ENCODE measurements at places on chromosomes 12 and 14.

- no peak for DNase-seq
Measured at GRCh38 chr14:76876076-76876475, 49.9 kb downstream of the LRRC74A start.

- DNase-seq, result no peak
Measured at GRCh38 chr14:104724981-104725771, 1.1 kb downstream of the ADSS1 start.

GRCh38 chr12:126667339-126667738, 1599.6 kb upstream of the TMEM132C start:
- no peak for DNase-seq

GRCh38 chr12:1077036-1077803, 86.2 kb downstream of the ERC1 start:
- DNase-seq, result no peak

- DNase-seq, result no peak
Measured at GRCh38 chr14:51432302-51432948, 192.4 kb downstream of the TMX1 start.

DNA sequence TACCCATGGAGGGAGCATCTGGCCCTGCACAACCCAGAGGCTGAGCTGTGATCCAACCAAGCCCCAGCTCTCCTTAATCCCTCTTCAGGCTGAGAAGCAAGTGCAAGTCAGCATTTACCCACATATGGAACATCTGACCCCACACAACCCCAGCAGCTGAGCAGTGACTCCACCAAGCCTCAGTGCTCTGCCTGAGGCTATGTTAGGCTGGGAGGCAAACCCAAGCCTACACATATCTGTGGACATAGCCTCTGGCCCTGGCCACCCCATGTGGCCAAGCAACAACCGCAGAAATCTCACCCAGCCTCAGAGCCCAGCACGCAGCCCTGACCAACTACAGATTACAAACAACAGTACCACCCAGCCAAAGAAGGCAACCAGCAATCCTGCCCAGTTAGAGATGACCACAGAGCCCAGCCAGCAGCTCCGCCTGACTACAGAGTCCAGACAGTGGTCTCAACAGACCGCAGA, 142.8 kb downstream of the NUAK1 start:
- DNase-seq, result no peak

DNA sequence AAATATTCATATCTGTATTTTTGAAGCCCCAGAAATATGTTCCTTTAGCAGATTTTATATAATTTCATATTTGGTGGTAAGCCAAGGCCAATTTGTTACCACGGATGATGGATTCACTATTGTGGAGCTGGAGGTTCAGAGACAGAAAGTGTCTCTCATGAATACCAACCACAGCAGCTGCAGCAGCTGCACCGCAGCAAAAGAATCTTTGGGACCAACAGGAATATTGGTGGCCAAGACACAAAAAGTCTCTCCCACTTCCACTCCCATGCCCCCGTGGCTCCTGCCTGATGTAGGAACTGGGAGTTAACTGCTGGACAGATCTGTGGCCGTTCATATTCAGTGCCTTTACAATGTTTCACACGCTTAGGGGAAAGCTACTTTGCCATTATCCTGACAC, 155.3 kb downstream of the ADAMTS20 start:
- DNase-seq, result no peak

GRCh38 chr14:92460916-92461579, 52.5 kb upstream of the RIN3 start:
- DNase-seq, result no peak

DNA sequence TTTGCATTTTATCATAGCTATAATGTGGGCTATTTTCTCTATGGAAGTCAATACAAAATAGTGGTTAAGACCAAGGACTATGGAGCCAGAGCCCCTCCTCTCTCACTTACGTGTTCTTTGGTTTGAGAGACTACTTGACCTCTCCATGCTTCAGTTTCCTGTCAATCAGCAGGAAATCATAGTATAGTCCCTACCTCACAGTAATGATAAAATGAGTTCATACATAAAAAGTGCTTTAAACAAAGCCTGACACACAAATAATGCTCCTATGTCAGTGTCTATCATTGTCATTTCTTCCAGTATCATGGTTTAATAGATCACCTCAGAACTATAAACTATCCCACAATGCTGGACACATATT, 90.4 kb downstream of the MED13L start:
- no peak for DNase-seq

DNA sequence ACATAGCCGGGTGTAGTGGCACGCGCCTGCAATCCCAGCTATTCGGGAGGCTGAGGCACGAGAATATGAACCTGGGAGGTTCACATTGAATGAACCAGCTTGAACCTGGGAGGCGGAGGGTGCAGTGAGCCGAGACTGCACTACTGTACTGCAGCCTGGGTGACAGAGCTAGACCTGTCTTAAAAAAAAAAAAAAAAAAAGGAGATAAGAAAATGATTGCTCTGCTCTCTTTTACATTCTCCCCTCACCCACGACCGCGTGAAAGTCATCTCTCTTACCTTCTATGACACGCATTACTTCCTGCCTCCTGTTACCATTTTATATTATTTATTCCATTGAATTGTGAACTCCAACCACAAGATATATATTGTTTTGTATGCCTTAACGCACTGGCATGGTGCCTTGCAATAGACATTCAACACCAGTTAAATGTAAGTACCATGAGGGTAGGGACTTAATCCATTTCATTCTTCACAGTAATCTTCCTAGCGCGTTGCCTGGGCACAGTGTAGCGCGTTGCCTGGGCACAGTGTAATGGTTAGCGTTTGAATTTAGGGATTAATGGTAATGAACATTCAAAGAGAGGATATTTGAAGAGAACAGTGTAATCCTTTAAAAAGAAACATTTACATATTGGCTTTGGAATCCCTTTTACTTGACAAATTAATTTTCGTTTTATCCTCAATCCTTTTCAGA, 2.7 kb downstream of the RAP1B start:
- no peak for DNase-seq

DNA sequence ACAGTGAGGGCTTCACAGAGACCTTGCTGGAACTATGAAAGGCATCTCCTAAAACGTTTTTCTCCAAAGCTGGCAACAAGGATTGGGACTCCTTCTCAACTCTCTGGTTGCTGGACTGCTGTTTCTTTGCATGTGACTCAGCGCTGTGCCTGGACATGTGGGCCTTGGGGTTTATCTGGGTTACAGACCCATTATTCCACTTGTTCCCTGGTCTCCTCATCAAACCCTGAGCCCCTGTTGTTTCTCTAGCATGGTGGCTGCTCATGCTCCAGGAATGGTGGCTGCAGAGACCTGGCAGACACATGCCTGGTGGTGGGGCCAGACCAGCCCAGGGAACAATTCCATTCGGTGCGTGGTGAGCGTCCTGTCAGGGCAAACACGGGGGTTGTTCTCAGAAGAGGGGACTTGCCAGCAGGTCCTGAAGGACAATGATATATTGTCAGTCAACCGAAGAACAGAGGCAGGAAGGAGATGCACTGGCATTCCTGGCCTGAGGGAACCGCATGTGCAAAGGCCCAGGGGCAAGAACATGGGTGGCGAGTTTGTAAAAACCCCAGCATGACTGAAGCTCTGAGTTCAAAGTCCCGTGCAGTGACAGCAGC, 320.1 kb upstream of the RTL1 start:
- no peak for DNase-seq

- DNase-seq, result no peak
Measured at GRCh38 chr14:95502381-95502950, 14.0 kb downstream of the SYNE3 start.

- no peak for DNase-seq
Measured at GRCh38 chr14:103520657-103521437, 1.8 kb downstream of the CKB start.

DNA sequence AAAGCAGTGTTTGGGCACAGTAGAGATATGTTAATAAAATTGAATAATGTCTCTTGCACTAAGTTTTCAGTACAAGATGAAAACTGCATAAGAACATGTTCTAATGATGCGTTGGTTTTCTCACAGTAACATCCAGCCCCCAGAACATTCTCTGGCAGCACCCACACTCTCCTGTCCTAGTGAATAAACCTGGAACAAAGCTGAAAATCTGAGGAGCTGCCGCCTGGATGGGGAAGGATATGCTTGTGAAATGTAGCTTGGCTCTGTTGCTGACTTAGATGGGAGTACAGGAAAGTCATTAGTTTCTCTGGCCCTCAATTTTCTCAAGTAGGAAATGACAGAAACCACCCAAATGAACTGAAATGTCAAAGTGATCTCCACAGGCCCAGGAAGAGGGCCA, 323.8 kb downstream of the APAF1 start:
- no peak for DNase-seq

GRCh38 chr12:78385541-78385940, 479.0 kb upstream of the SYT1 start:
- DNase-seq, result no peak

- DNase-seq, result no peak
Measured at GRCh38 chr12:109523504-109523903, 46.1 kb downstream of the UBE3B start.

GRCh38 chr12:112711026-112711425, 80.5 kb upstream of the RPH3A start:
- no peak for DNase-seq

GRCh38 chr14:59086241-59086882, 102.1 kb upstream of the DAAM1 start:
- DNase-seq, result no peak

DNA sequence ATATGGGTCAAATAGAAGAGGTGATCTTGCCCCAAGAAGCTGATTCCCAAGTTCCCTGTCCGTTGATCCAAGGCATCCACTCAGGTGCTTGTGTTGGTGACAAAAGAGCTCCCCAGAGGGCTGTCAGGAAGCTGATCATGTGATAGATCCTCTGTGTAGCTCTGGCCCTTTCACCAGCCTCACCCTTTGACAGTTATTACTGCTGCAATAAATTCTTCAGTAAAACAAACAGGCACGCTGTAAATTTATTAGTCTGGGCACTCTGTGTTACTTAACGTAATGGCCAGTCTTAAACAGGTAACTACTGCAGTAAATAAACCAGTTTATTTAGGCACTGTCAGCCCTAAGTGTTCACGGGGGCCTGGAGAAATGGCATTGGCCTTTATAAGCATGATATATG, 473.9 kb downstream of the BCL11B start:
- no peak for DNase-seq

DNA sequence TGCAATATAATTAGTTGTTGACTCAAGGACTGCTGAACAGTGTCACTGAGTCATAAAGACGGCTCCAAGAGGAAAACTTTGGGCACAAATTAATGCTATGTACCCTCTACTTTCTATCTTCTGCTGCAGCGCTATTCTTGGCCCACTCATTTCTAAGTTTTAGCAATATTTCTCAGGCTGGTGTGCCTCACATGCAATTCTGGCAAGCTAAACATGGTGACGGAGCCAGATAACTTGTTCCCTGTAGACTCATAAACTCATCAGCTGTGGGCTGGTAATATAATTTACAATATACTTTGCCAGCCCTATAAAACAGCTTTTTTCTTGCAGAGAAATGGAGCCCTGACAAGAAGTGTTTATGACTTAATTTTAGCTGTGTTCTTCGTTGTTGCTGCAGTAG, 615.1 kb downstream of the NRXN3 start:
- no peak for DNase-seq

DNA sequence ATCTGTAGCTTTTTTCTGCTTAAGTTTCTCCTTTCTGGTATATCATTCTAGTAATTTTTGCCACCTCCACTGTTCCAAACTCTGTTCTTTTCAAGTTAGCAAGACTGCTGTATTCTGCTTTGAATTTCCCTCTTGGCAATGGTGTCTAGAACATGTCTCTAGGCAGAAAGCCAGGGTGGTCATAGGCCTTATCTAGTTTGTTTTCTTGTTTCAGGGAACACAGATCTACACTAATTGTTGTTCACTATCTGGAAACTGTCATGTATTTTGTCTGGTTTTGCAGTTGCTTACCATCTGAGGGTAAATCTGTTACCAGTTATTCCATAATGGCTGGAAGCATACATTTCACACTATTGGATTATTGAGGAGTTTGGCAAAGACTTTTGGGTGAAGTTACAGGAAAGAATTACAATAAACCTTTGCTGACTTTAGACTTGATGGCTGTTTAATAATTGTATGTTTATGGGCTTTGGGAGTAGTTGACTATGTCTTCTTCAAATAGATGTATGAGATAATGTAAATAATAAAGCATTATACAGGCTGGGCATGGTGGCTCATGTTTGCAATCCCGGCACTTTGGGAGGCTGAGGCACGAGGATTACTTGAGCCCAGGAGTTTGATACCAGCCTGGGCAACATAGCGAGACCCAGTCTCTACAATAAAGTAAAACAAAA, 41.4 kb downstream of the FUT8 start:
- DNase-seq, result no peak

GRCh38 chr12:3550839-3551238, 59.8 kb downstream of the PRMT8 start:
- DNase-seq, result no peak

GRCh38 chr14:89330236-89331002, 86.6 kb downstream of the FOXN3 start:
- DNase-seq, result no peak

DNA sequence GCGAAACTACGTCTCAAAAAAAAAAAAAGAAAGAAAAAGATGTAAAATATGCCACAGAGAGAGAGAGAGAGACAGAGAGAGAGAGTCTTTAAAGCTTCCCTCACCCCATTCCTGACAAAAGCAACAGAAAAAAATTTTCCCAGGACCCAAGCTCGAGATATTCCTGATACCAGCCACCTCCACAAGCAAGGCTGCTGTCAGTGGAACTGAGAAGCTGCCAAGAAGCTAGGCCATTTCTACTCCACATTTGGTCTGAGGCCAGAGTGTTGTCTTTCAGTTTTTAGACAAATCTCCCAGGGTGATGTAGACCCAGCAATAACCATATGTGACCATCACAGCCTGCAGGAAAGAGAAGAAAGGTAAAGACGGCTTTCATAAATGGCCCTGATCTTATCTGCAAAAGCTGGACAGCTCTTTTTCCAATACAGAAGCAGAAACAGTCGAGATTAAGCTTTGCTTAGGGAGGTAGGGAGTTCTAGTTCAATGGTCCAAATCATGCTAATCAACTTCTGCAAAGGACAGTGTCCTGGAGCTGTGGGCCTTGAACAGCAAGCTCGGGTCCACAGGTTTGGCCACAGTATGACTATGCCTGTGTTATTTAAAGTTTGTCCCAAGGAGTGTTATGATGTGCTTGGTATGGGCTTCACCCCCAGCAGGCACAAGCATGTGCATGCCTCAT, 130.3 kb upstream of the NUDT4 start:
- no peak for DNase-seq

- no peak for DNase-seq
Measured at GRCh38 chr14:23121361-23121771, 2.3 kb upstream of the CEBPE start.

- no peak for DNase-seq
Measured at GRCh38 chr12:109458086-109458485, 19.0 kb downstream of the KCTD10 start.

DNA sequence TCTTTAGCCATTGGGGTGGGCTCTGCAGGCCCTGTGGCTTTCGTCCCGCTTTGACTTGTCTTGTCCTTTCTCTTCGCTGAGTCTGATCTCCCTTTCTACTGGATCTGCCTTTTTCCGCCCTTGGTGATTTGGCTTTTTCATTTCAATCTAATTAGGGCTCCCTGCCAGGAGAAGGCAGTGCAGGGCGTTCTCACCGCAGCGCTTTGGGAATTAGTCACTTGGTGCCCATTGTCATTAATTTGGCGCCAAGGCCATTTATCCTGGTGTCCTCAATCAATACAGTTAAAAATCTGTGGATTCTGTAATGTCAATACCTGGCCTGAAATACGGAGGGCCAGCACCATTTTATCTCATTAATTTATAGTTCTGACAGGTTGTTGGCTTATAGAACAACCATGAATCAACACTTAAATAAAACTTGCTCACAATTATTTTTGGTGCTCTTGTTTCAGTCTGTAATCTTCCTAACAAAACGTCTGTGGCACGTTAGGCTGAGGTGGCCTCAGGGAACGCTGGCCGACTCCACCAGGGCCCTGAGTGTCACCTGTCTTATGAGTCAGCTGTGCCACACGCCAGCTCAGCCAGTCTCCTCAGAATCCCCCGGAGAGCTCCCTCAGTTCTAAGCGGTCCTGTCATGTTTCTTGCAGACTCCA, 115.7 kb downstream of the BEGAIN start:
- DNase-seq, result no peak
